ENCODE measurements at places on chromosomes 4 and X.

- DNase-seq: no peak
Observed at GRCh38 chr4:821631-822030, 4.3 kb downstream of the CPLX1 start.

GRCh38 chrX:141278306-141278705 lies 36.0 kb upstream of the SPANXC start:
- DNase-seq: peak; percentile 11

DNA sequence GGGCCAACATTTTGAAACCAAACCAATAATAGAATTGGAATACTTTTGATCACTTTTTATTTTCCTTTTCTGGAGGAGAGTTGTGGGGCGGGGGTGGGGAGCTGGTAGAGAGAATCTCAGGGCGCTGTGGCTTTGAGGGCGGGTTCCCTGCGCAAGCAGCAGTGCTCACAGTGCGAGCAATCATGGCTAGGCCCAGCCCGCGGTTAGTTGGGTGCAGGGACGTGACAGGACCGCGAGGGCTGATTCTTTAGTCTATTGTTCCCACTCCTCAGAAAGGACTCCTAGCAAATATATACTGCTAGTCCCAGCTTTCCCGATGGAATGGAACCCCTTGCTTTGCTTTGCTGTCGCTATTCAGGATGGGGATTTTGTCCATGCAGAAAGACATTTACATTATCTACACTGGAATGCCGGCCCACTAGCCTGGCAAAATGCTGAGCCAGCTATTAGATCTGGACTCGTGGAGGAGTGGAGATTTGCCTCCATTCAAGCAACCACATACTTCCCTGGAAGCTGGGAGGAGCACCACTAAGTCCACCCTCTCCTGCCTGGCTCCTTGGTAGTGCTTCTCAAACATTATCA lies 23.9 kb upstream of the APLN start:
- DNase-seq: no peak

DNA sequence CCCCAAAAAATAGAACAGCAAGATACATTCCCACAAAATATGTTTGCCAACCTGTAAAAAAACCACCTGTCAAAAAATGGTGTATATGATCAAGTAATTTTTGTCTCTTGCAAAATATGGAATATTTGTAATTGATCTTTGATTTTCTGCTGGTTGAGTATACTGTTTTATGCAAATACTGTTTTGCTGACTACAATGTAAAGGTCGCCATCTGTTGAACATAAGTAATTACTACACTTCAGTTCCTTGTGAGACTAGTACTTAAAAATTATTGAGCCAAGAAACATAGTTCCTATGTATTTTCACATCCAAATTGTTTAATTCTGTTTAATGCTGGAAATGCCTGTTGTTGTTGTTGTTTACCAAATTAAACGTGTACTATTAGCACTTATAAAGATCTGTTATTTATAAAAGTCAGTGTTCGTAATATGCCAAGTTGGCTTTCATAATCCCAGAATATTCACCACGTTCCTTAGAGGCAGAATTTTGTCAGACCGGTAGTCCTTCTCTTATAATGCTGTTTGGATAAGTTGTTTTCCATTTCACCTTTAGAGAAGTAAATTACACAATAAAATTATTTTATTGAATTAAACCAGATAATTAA lies 144.2 kb downstream of the PDLIM5 start:
- DNase-seq: peak; percentile 21

GRCh38 chrX:115952417-115953092 lies 218.0 kb upstream of the AGTR2 start:
- DNase-seq: no peak

- no peak for DNase-seq
Observed at GRCh38 chr4:120452001-120452400, 385.4 kb upstream of the MAD2L1 start.

DNA sequence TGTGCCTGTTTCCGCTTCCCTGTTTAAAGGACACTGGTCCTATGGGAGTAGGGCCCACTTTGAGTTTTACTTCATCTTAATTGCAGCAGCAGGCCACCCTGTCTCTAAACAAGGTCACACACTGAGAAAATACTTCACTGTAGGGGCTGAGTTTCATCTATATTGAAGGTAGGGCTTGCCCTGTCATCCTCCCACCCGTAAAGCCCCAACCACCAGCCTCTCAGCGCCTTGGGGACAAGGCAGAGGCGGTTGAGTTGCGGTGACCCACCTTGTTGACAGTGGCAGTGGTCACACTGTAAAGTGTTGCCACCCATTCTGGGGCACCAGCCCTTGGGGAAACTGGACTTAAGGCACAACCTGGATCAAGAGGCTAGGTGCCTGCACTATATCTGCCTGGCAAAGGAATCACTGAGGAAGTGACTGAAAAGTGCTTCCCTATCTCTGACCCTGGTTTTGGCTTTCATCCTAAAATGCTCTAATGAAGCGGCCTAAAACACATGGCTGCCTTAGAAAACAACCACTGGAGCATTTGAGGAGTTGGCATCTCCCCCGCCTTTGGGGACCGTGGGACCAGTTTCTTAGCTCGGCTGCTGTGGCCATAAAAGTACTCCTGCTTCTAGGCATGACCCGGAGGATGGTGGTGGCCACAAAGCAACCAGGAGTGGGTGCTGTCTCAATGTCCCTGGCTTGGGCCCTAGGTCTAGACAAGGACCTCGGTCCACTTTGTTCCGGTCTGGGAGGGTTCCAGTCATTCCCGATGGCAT lies 7.8 kb upstream of the WDR1 start:
- no peak for DNase-seq

DNA sequence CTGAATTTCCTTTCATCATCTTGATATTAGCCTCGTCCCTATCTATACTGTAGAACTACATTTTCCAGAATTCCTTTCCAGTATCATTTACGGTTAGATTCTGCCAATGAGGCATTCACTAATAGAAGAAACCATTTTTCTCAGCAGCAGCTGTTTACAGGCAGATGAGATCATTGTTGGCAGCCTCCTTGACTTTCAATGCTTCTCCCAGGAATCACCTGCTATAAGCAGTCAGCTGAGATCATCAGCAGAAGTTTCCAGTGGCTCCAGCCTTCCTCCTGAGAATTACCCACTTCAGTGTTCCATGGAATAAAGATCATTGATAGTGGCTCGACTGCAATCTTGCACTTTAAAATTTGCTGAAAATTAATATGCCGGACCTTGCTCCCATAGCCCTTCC lies 157.3 kb upstream of the TET2 start:
- peak; percentile 26 for DNase-seq

GRCh38 chr4:11598591-11598990 lies 169.9 kb upstream of the HS3ST1 start:
- no peak for DNase-seq

DNA sequence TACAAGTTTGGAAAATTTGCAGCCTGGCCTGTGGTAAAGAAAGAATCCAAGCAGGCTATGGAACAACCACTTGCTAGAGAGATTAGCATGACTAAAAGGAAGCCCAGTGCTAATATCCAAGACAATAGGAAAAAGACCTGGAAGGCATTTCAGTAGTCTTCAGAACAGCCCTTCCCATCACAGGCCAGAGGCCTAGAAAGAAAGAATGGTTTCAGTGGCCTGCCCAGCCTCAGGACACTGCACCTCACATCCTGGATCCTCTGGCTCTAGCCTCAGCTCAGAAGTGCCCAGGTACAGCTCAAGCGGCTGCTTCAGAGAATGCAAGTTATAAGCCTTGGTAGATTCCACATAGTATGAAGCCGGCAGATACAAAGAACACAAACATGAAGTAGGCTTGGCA lies 449.8 kb upstream of the AR start:
- DNase-seq: no peak

GRCh38 chr4:85431881-85432485 lies 43.0 kb upstream of the ARHGAP24 start:
- DNase-seq: no peak

- no peak for DNase-seq
Observed at GRCh38 chr4:125689805-125690204, 375.1 kb downstream of the FAT4 start.

DNA sequence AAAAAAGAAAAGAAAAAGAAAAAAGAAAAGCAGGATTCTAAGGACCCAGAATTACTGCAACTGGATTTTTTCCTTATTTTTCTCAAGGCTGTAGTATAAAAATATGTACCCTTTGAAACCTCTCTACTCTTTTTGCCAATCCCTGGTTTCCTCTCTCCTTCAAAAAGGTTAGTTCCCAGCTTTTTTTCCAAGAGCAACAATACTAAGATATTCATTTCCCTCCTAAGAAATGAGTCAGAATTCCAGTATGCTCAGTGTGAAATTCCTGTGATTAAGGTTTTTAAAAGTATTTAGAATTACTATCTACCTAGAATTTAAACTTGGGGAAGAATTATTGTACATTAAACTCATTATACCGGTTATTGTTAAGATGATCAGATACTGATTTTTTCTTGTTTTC lies 22.0 kb downstream of the SMIM14 start:
- no peak for DNase-seq

GRCh38 chrX:96683997-96684338 lies 674 bp upstream of the DIAPH2 start:
- no peak for DNase-seq

- no peak for DNase-seq
Observed at GRCh38 chr4:19187096-19187495, 1064.6 kb upstream of the SLIT2 start.

DNA sequence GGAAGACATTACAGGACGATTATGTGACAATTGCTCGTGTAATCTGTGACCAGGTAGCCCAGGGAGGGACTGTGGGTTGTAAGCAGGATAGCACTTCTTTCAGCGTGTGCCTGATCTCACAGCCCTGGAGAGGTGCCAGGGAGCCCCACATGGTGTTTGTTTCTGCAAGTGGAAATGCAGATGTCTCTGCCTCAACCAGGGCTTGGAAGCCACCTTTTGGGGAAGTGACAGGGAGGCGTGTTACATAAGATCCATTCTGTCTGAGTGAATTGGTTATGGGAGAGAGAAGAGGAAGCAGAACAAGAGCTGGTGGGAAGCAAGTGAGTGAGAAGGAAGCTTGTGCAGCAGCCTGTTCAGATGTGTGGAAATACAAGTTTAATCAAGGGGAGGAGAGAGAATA lies 104.5 kb upstream of the GATB start:
- no peak for DNase-seq

GRCh38 chr4:165810726-165811125 lies 62.3 kb upstream of the TLL1 start:
- no peak for DNase-seq

GRCh38 chr4:35604252-35604651 lies 640.1 kb downstream of the ARAP2 start:
- no peak for DNase-seq
